ENCODE measurements at places on chromosomes 5 and 9. TPM values are rescaled to one million over a fixed set of nuclear protein-coding genes. Genes with fewer than 3 reads are reported as not detected.

- no peak overlapping the region for H3K4me3 ChIP-seq
- H3K4me1 ChIP-seq = peaks cover 4% of the 10 kb centered on the region
- no peak for DNase-seq
- H3K36me3 ChIP-seq = no peaks in the 10 kb centered on the region
Measured at GRCh38 chr9:129724456-129725190, 28.2 kb downstream of the PTGES start.

DNA sequence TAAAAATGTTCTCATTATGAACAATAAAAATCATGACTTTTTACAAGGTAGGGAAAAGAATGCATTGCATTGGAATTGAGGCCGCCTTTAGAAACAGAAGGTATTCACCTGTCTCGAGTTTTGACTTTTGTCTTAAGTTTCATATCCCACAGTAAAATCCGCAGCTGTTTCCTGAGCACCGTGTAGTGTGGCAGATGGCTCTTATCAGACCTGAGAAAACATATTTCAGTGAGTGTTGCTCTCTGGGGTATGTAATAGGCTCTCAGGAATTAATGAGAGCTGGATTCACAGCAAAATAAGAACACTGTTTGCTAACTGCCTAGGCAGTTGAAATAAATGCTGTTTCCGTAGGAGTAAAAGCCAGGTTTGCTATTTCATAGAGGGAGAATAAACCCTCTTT lies 221.4 kb downstream of the CFAP90 start:
- no peaks in the 10 kb centered on the region for H3K4me1 ChIP-seq
- DNase-seq = no peak
- H3K4me3 ChIP-seq = no peak overlapping the region
- H3K27ac ChIP-seq = no peak overlapping the region

DNA sequence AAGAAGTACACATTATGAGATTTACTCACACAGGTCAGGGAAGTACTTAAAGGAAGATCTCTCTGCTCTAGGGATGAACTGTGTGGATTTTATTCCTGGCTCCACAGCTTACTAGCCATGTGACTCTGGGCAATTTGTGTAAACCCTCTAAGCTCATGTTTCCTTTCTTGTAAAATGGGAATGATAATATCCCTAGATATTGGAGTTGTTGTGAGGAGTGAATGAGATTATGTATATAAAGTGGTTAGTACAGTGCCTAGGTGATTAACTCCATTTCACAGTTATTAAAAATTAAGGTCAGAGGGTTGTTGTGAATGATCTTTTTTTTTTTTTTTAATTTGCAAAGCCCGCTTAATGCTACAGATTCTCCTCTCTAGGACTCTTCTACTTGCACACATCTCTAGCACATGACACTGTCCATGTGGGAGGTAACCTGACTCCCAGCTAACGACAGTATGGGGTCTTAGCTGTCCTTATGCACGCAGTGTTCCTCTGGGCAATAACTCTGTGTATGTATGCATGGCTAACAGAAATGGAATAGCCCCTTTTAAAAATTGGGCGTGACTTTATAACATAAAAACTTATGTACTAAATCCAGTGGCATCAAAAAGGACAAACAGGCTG lies 23.9 kb upstream of the MYOT start:
- H3K4me3 ChIP-seq = no peak overlapping the region
- H3K27me3 ChIP-seq = no peaks in the 10 kb centered on the region
- no peaks in the 10 kb centered on the region for H3K36me3 ChIP-seq
- H3K27ac ChIP-seq = no peak overlapping the region
- DNase-seq = no peak

- H3K27me3 ChIP-seq = no peaks in the 10 kb centered on the region
- H3K36me3 ChIP-seq = peaks cover 3% of the 10 kb centered on the region
- H3K27ac ChIP-seq = no peak overlapping the region
- DNase-seq = no peak
- no peak overlapping the region for H3K4me3 ChIP-seq
Measured at GRCh38 chr9:98778711-98779530, 17.4 kb downstream of the ANKS6 start.

DNA sequence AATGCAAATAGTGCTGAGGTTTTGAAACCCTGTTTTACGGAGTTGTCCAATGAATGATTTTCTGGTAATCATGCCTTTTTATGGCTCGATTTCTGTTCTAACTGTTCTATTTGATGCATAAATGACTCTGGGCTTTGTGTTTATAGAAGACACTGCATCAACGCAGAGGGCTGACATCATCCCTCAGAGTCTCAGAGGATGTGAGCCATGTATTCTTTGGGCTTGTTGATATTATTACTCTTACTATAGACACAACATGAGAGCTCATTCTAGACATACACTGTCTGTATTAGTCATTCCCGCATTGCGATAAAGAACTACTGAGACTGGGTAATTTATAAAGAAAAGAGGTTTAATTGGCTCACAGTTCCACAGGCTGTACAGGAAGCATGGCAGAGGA lies 31.6 kb downstream of the CDH6 start:
- H3K27me3 ChIP-seq = no peaks in the 10 kb centered on the region
- H3K4me1 ChIP-seq = peaks cover 47% of the 10 kb centered on the region
- peaks cover 23% of the 10 kb centered on the region for H3K36me3 ChIP-seq
- DNase-seq = no peak
- peak overlapping the region; percentile 47 for H3K4me3 ChIP-seq

DNA sequence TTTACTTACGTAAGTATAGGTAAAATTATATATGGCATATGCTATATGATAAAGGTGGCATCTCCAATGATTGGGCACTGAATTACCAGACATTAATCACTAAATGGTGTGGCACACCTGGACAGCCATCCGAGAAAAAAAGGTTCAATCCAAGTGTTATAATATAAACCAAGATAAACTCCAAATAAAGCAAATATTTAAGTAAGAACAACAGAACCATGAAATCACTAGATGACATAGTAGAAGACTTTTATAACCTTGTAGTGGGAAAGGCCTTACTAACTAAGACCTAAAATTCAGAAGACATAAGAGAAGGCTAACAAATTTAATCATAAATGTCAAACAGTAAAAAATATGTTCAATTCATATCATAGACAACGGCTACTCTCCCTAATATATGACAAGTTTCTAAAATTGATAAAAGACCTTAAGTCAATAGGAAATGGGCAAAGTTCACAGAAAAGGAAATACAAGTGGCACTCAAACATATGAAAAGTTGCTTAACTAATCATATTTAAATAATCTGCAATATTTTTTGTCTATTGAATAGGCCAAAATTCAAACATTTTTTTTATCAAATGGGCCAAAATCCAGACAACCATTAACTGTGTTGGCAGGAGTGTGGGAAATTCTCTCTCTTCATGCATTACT lies 55.1 kb downstream of the ELOVL7 start:
- no peaks in the 10 kb centered on the region for H3K36me3 ChIP-seq
- no peaks in the 10 kb centered on the region for H3K27me3 ChIP-seq
- no peak overlapping the region for H3K4me3 ChIP-seq
- no peaks in the 10 kb centered on the region for H3K4me1 ChIP-seq
- no peak for DNase-seq
- no peak overlapping the region for H3K27ac ChIP-seq

- no peaks in the 10 kb centered on the region for H3K27me3 ChIP-seq
- no peak overlapping the region for H3K27ac ChIP-seq
- no peaks in the 10 kb centered on the region for H3K4me1 ChIP-seq
- H3K4me3 ChIP-seq = no peak overlapping the region
- no peaks in the 10 kb centered on the region for H3K36me3 ChIP-seq
Measured at GRCh38 chr5:157519579-157520253, 55.9 kb downstream of the ADAM19 start.

DNA sequence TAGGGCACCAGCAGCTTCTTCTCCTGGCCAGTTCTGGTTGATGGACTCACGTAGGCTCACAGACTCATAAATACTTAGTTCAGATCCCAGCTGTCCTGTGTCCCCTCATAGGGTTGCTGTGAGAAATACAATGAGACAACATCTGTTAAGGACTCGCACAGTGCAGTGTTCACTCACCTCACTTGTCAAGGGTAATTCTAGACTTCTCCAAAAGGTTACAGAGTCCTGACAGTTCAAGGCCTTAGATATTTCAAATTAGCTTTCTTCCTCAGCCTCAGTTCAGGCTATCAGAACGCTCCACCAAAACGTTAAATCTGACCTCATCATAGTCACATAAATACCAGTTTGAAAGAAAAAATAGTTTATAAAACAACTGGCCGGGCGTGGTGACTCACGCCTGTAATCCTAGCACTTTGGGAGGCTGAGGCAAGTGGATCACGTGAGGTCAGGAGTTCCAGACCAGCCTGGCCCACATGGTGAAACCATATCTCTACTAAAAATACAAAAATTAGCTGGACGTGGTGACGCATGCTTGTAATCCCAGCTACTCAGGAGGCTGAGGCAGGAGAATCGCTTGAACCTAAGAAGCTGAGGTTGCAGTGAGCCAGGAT lies 106.3 kb downstream of the UGCG start:
- no peak overlapping the region for H3K4me3 ChIP-seq
- no peaks in the 10 kb centered on the region for H3K36me3 ChIP-seq
- no peaks in the 10 kb centered on the region for H3K27me3 ChIP-seq
- DNase-seq = no peak
- H3K27ac ChIP-seq = no peak overlapping the region

The INSL4 gene
- total RNA-seq = not detected

- H3K36me3 ChIP-seq = no peaks in the 10 kb centered on the region
- no peak for DNase-seq
- no peaks in the 10 kb centered on the region for H3K27me3 ChIP-seq
- no peak overlapping the region for H3K4me3 ChIP-seq
- H3K27ac ChIP-seq = no peak overlapping the region
Measured at GRCh38 chr5:68134033-68134668, 81.4 kb upstream of the PIK3R1 start.

The SEC61B gene
- total RNA-seq = 129 TPM

The CCL21 gene
- not detected for total RNA-seq

GRCh38 chr5:16456103-16456832 lies 9.3 kb downstream of the ZNF622 start:
- peaks cover 5% of the 10 kb centered on the region for H3K36me3 ChIP-seq
- H3K27me3 ChIP-seq = no peaks in the 10 kb centered on the region
- DNase-seq = peak; percentile 12

The CAVIN4 gene
- 7.0 TPM for total RNA-seq

DNA sequence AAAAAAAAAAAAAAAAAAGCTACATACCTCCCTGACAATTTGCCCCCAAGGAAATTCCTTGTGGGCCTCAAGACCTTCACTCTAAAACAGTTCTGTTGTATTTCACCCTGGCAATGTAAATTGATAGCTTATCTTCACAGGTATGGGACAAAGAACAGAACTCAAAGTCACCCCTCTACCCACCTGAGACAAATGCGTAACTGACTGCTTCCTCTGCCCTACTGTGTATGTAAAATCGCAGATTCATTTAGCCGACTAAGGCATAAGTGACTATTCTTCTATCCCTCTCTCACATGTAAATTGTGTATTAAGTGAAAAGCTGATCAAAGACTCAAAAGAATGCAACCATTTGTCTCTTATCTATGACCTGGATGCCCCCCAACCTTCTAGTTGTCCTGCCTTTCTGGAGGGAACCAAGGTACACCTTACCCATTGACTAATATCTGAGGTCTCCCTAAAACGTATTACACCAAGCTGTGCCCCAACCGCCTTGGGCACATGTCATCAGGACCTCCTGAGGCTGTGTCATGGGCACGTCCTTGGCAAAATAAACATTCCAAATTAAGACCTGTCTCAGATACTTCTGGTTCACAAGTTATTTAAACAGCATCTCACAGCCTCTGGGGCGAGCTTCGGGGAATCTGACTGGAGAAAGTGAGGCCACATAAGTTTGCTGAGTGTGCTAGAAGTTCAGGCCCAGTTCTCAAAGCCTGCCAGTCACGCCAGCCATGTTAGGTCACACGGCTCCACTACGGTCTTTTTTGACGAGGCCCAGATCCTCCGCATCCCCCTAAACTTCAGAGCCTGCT lies 954 bp downstream of the TBCA start:
- peaks cover 6% of the 10 kb centered on the region for H3K36me3 ChIP-seq
- H3K27me3 ChIP-seq = no peaks in the 10 kb centered on the region
- peak overlapping the region; percentile 96 for H3K27ac ChIP-seq
- peaks cover 48% of the 10 kb centered on the region for H3K4me1 ChIP-seq

The PCDHGC4 gene
- total RNA-seq = 15.9 TPM

DNA sequence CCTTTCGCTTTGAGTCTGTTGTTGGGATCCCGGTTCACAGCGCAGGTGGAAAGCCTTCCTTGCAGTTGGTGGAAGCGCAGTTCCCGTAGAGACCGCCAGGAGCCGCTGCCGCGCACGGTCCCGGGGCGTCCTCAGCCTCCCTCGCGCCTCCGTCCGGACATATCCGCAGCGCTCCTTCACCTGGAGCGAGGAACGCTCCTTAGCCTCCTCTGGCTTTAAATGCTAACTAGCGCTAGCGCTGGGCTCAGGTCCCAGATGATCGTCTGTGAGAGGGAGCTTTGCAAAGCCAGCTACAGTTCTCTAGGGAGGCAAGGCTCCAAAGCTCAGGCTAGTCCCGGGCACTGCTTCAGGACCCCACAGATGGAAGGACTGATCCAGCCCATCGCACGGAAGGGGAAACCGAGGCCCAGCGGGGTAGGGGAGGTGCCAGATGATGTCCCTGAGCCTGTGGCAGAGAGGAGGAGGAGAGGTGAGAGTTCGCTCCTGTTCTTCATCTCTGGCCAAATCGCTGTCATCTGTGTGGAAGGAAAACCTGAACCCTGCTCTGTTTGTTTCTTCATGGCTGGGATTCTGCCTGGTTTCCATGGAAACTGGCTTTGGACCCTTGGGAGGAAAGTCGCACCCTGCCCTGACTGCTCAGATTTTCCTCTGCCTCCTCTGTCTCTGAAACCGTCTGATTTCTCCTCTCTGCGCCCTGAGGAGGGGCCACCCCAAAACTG lies 31.4 kb downstream of the COL15A1 start:
- DNase-seq = peak; percentile 91
- H3K36me3 ChIP-seq = no peaks in the 10 kb centered on the region
- peaks cover 48% of the 10 kb centered on the region for H3K4me1 ChIP-seq
- no peak overlapping the region for H3K4me3 ChIP-seq
- H3K27me3 ChIP-seq = peaks cover 12% of the 10 kb centered on the region

The DND1 gene
- total RNA-seq = 4.6 TPM

The GLRA1 gene
- total RNA-seq = 0.21 TPM

- H3K4me1 ChIP-seq = no peaks in the 10 kb centered on the region
- no peak for DNase-seq
- no peaks in the 10 kb centered on the region for H3K36me3 ChIP-seq
- peak overlapping the region; percentile 27 for H3K27ac ChIP-seq
Measured at GRCh38 chr9:138052635-138053320, 175.2 kb downstream of the CACNA1B start.

- no peak overlapping the region for H3K27ac ChIP-seq
- H3K36me3 ChIP-seq = no peaks in the 10 kb centered on the region
- no peaks in the 10 kb centered on the region for H3K27me3 ChIP-seq
- no peaks in the 10 kb centered on the region for H3K4me1 ChIP-seq
- no peak overlapping the region for H3K4me3 ChIP-seq
Measured at GRCh38 chr9:69655065-69655464, 17.1 kb downstream of the APBA1 start.

DNA sequence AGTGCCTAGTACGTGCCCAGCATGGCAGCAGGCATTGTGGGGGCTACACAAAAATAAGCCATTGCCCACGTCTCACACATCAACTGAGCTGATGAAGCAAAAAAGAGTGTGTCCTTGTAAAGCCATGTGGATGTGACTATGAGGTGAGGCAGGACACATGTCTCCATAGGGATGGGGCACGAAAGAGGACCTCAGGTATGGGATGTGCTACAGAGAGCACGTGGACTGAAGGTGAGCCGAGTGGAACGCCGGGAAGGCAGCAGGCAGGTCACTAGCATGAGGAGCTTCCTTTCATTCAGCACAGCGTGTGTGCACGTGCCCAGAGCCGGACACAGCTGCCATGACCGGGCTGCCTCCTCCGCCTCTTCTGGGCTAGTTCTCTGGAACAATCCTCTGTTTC lies 429.8 kb downstream of the SPOCK1 start:
- no peaks in the 10 kb centered on the region for H3K4me1 ChIP-seq
- H3K36me3 ChIP-seq = no peaks in the 10 kb centered on the region
- no peak overlapping the region for H3K27ac ChIP-seq
- no peak for DNase-seq
- H3K27me3 ChIP-seq = no peaks in the 10 kb centered on the region
- H3K4me3 ChIP-seq = no peak overlapping the region
